ENCODE measurements at places on chromosomes 11 and 22.

DNA sequence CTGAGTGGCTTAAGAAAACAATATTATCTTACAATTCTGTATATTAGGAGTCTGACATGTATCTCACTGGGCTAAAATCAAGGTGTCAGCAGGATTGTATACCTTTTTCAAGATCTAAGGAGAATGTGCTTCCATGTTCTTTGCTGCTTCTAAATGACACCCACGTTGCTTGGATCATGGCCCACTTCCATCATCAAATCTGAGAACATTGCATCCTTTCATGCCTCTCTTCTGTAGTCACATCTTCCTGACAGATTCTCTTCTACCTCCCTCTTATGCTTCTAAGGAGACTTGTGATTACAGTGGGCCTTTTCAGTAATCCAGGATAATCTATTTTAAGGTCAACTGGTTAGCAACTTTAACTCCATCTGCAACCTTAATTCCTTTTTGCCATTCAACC lies 499.4 kb downstream of the FAM181B start:
- no peak for DNase-seq

DNA sequence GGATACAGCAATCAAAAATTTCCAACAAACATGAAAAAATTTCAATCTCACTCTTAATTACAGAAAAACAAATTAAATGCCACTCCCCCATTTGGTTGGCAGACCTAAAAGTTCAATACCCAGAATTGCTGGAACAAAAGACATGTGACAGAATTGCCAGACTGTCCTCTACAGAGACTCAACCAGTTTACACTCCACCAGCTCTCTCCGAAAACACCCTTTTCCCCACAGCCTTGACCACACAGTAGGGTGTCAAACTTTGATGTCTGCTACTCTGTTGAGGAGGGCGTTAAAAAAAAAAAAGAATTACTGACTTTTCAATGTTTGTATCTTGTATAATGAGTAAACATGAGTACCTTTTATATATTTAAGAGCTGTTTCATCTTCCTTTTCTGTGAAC lies 44.7 kb upstream of the YPEL1 start:
- DNase-seq = no peak

DNA sequence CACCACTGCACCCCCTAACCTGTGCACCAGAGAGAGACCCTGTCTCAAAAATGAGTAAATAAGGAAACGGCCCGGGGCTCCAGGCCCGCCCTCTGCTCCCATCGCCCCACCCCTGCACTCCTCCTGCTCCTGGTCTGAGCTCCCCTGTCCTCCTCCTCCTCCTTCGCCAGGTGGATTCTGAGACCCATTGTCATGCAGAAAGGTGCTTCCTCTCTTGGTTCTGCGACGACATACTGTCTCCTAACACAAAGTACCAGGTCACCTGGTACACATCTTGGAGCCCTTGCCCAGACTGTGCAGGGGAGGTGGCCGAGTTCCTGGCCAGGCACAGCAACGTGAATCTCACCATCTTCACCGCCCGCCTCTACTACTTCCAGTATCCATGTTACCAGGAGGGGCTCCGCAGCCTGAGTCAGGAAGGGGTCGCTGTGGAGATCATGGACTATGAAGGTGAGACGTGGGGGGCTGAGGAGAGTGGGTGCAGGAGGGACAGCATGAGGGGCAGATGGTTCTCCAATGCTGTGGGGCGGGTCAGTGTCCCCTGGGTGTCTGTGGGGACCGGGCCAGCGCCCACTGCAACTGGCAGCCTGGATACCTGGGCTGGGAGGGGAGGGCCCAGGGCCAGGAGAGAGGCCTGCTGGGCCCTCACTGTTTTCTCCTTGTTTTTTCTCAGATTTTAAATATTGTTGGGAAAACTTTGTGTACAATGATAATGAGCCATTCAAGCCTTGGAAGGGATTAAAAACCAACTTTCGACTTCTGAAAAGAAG lies 3.1 kb upstream of the APOBEC3D start:
- no peak for DNase-seq

- DNase-seq = no peak
These were observed 188.7 kb downstream of the ETS1 start for GRCh38 chr11:128398517-128399250.

- no peak for DNase-seq
These were observed 2.2 kb downstream of the LAYN start for GRCh38 chr11:111542606-111543275.

DNA sequence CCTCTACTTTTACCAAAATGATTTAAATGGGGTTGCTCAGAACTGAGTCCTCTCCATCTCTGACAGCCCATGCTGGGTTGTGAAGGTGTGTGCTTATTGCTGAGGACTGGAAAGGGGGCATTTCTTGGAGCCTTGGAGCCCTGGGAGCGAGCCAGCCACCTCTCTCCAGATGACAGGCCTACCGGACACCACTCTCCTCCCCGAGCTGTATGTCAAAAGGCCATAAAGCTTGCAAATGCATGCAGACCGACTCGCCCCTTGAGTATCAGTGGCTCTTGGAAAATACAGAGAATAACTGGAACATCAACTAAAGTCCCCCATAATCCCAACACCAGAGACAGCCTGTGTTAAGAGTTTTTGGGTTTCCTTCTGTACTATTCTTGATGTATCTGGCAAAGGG lies 67.9 kb upstream of the PITPNB start:
- no peak for DNase-seq

GRCh38 chr22:42769574-42770447 lies 49.1 kb upstream of the A4GALT start:
- DNase-seq = peak; percentile 77

DNA sequence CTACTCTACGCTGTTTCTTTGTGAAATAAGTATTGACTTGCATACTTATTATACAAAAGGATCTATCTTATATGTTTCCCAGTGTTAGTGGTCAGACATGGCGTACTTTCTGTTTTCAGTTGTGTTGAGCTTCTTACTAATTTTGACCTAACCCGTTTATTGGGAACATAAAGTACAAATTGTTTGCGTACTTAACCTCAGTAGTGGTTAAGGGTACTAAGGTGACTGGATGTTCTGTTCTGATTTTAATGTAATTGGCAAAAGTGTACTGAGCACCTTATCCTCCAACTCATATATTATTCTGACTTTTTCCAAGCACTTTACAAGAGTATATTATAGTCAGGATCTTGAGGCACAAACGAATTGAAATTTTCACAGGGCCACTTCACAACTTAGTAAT lies 17.2 kb downstream of the TBCEL start:
- DNase-seq = no peak

All from SJCRH30 (cell line).